ENCODE measurements at places on chromosomes 4 and X. TPM values are rescaled to one million over a fixed set of nuclear protein-coding genes. Genes with fewer than 3 reads are reported as not detected.

The SHROOM3 gene
- 173 TPM for total RNA-seq

The USP17L11 gene
- total RNA-seq: not detected

The BMP3 gene
- total RNA-seq: 1.3 TPM

The GPC3 gene
- total RNA-seq: 7.0 TPM

The CT45A5 gene
- total RNA-seq: not detected

- no peaks in the 10 kb centered on the region for H3K4me1 ChIP-seq
- no peak overlapping the region for H3K27ac ChIP-seq
- no peaks in the 10 kb centered on the region for H3K36me3 ChIP-seq
- H3K27me3 ChIP-seq: no peaks in the 10 kb centered on the region
- DNase-seq: no peak
These were observed 3.5 kb downstream of the ZAR1 start for GRCh38 chr4:48493452-48494100.

DNA sequence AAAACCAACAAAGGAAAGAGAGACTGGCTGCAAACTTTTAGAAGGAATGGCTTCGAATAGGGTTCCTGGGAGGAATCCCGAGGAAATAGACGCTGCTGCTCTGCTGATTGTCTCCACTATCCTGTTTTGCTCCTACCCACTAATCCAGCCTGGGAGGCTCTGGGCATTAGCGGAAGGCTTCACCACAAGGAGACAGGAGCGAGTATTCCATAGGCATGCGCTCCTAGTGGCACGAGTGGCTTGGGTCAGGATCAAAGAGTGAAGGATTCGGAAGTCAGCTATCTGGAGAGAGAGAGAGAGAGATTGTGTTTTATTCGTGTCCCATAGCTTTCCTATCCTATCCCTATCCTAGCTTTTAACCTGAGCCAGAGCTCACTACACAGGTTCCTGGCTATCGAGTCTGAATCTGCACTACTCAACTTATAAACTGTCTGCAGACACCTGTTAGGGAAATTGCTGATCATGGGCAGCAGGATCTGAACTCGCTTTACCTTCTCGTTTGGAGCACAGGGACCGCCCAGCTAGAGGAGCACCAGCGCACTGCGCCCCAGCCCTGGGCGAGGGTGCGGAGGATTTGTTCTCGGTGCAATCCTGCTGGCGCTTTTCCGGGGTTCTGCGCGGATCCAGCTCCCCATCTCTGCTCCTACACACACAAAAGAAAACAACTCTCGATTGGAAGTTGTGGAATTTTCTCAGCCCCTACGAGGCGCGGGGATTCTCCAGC is 740 bp upstream of the NPY2R start:
- no peaks in the 10 kb centered on the region for H3K4me1 ChIP-seq
- no peaks in the 10 kb centered on the region for H3K36me3 ChIP-seq
- no peak overlapping the region for H3K27ac ChIP-seq
- peak; percentile 67 for DNase-seq
- no peaks in the 10 kb centered on the region for H3K27me3 ChIP-seq

DNA sequence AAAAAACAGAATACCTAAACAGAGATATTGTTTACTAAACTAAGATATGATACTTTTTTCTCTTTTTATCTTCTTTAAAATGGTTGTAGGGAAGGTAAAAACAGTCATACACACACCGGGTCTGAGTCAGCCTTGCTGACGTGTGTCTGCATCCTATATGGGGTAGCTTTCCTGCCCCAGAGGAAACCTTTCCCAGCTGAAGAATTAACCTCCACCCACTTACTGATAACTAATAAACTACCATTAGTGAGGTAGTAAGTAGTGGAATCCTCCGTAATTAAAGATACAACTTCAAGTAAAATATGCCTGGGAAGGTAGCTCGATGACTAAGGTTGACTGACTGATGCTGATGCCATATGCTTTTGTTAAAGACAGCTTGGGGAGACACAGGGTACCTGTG is 312.2 kb downstream of the DCTD start:
- H3K36me3 ChIP-seq: no peaks in the 10 kb centered on the region
- no peaks in the 10 kb centered on the region for H3K4me1 ChIP-seq
- no peak overlapping the region for H3K4me3 ChIP-seq
- H3K27me3 ChIP-seq: no peaks in the 10 kb centered on the region
- no peak overlapping the region for H3K27ac ChIP-seq

DNA sequence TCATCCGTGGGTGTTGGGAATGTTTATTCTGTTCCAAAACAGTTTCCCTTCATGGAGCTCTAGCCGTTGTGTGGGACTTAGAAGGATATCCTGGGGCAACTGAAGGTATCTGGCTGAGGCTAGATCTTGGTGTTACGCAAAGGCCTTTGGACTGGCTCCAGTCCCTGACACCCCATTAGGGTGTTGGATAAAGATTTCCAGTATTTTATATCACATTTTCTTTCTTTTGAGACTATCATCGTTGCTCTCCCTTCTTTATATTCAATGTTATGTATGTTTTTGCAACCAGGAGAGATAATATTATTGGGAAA is 103.0 kb downstream of the TECRL start:
- DNase-seq: no peak
- no peaks in the 10 kb centered on the region for H3K36me3 ChIP-seq
- no peak overlapping the region for H3K4me3 ChIP-seq
- H3K27me3 ChIP-seq: no peaks in the 10 kb centered on the region
- H3K27ac ChIP-seq: no peak overlapping the region
- H3K4me1 ChIP-seq: no peaks in the 10 kb centered on the region

- DNase-seq: no peak
- H3K4me3 ChIP-seq: no peak overlapping the region
- no peak overlapping the region for H3K27ac ChIP-seq
- H3K27me3 ChIP-seq: no peaks in the 10 kb centered on the region
These were observed 180.3 kb upstream of the HS3ST1 start for GRCh38 chr4:11608992-11609391.

GRCh38 chrX:154785716-154786115 is 19.6 kb downstream of the MPP1 start:
- H3K4me1 ChIP-seq: no peaks in the 10 kb centered on the region
- H3K4me3 ChIP-seq: no peak overlapping the region
- H3K27me3 ChIP-seq: no peaks in the 10 kb centered on the region
- H3K27ac ChIP-seq: no peak overlapping the region
- no peaks in the 10 kb centered on the region for H3K36me3 ChIP-seq

DNA sequence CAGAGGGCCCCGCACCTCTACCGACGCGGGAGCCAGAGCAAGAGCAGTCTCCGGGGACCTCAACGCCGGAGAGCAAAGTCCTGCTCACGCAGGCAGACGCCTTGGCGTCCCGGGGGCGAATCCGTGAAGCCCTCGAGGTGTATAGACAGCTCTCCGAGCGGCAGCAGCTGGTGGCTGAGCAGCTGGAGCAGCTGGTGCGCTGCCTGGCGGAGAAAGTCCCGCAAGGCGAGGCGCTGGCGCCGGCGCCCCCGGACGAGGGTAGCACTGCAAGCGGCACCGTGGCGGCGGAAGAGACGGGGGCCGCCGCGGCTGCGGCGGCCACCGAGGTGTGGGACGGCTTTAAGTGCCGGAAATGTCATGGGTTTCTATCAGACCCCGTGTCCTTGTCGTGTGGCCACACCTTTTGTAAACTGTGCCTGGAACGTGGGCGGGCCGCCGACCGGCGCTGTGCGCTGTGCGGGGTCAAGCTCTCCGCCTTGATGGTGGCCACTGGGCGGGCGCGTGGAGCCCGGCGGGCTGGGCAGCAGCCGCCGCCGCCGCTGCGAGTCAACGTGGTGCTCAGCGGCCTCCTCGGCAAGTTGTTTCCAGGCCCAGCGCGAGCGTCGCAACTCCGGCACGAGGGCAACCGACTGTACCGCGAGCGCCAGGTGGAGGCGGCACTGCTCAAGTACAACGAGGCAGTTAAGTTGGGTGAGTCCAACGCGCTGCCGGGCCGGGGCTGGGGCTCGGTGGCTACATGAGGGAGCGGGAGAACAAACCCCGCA is 672 bp downstream of the LONRF3 start:
- H3K36me3 ChIP-seq: no peaks in the 10 kb centered on the region
- H3K4me1 ChIP-seq: no peaks in the 10 kb centered on the region
- H3K27me3 ChIP-seq: no peaks in the 10 kb centered on the region
- peak; percentile 61 for DNase-seq
- H3K4me3 ChIP-seq: peak overlapping the region; percentile 37

DNA sequence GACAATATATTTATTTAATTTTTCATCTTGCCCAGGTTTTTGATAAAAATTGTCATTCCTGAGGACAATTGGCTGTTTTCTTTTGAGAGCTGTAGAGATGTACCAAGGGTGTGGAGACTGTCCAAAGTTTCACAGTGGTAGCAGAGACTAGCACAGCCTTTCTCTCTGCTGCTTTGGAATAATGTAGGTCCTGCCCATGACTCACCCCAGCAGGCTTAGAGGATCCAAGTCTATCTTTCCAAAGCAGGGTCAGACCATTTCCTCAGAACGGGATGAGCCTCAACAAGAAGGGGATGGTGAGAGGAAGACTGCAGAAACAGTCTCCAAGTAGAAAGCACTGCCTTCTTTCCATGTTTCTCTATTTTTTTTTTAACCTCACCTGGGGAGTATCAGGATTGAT is 131.5 kb upstream of the RPL34 start:
- no peaks in the 10 kb centered on the region for H3K27me3 ChIP-seq
- no peak overlapping the region for H3K27ac ChIP-seq
- H3K4me3 ChIP-seq: no peak overlapping the region

DNA sequence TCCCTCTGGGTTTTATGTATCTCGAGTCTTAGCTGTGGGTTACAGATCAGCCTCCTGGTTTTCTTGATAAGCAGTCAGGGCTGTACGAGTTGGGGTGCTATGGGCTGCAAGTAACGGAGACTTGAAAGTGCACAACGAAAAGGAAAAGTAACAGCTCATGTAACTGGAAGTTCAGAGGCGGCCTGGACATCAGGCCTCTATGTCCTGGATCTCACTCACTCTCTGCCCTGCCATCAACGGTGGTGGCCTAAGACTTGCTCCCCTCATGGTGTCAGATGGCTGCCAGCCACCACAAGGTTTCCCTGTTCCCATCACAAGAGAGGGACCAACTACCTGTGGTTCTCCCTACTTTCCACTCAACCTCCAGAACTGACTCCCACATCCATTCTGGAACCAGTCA is 4.8 kb downstream of the PPP2R2C start:
- H3K4me3 ChIP-seq: no peak overlapping the region
- H3K27ac ChIP-seq: no peak overlapping the region
- DNase-seq: no peak
- no peaks in the 10 kb centered on the region for H3K36me3 ChIP-seq

GRCh38 chr4:72567036-72567435 is 2.0 kb downstream of the ADAMTS3 start:
- H3K27ac ChIP-seq: no peak overlapping the region
- DNase-seq: no peak
- no peaks in the 10 kb centered on the region for H3K27me3 ChIP-seq

DNA sequence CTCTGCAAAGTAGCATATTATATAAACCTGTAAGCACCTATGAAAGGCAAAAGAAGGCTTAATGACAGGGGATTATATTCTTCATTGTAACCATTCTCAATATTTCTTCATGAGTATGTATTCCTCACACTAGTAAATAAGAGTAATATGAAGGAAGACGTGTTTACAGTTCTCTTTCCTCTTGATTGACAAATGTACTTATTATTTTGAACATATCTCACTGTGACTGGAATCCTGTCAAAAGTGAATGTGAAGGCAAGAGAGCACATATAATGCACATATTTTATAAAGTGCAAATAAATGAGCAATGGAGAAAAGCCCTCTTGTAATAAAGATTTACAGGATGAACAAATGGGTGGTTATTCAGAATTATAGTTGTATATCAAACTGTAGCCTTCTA is 19.7 kb downstream of the FAM47A start:
- H3K4me3 ChIP-seq: no peak overlapping the region
- no peak overlapping the region for H3K27ac ChIP-seq
- no peaks in the 10 kb centered on the region for H3K36me3 ChIP-seq
- no peaks in the 10 kb centered on the region for H3K27me3 ChIP-seq

GRCh38 chr4:124104628-124105027 is 607.9 kb downstream of the ANKRD50 start:
- no peaks in the 10 kb centered on the region for H3K36me3 ChIP-seq
- no peak overlapping the region for H3K4me3 ChIP-seq
- H3K27ac ChIP-seq: no peak overlapping the region
- H3K27me3 ChIP-seq: no peaks in the 10 kb centered on the region

Measured in aorta (tissue), 5 donors.